ENCODE measurements at places on chromosomes 3 and 15.

- no peak for DNase-seq
Measured at GRCh38 chr3:105362021-105362665, 4.6 kb upstream of the ALCAM start.

DNA sequence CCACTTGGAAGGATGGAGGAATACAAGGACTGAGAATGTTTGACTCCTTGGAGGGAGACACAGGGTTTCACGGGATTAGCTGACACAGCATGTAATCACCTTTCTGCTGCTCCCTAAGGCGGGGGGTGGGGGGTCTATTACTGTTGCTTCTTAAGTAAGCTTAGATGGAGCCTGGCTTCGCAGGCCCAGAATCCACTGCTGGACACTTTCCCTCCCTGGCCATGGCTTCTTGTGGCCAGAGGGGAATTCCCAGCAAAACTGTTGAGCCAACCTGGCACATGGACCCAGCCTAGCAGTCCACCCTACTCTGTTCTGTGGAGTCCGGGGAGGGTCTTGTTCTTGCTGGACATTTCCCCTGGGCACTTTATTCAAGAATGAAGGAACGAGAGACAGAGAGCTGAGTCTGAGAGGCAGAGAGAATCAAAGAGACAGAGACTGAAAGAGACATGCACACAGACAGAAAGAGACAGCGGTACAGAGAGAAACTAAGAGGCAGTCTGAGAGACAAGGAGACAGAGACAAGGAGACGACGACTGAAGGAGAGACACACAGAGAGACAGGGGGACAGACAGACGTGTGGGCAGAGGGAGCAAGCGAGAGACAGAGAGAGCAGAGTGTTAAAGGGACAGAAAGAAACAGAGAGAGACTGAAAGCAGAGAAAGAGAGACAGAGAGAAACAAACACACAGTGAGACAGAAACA, 55.6 kb upstream of the DLG1 start:
- peak; percentile 31 for DNase-seq

DNA sequence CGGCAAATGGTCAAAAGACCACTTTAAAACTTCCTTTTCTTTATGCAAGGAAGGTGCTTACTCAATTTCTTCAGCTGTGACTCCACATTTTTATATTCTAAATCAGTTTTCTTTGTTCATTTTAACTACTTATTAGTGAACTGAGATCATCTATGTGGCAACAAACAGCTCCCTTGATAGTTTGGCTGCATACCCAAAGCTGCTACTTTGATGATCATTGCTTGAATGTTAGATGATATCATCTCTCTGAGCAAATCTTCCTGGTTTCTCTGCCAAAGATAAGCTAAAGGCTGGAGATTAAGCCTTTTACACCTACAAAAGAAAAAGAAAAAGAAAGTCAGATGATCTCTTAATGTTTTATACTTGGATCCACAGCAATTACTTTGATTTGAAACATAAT, 95.5 kb downstream of the DPH6 start:
- DNase-seq = no peak

- no peak for DNase-seq
Measured at GRCh38 chr3:182124187-182124586, 412.5 kb downstream of the SOX2 start.

GRCh38 chr15:49115062-49115461, 40.3 kb downstream of the COPS2 start:
- no peak for DNase-seq

- DNase-seq = no peak
Measured at GRCh38 chr3:122785231-122785630, 8.4 kb downstream of the HSPBAP1 start.

DNA sequence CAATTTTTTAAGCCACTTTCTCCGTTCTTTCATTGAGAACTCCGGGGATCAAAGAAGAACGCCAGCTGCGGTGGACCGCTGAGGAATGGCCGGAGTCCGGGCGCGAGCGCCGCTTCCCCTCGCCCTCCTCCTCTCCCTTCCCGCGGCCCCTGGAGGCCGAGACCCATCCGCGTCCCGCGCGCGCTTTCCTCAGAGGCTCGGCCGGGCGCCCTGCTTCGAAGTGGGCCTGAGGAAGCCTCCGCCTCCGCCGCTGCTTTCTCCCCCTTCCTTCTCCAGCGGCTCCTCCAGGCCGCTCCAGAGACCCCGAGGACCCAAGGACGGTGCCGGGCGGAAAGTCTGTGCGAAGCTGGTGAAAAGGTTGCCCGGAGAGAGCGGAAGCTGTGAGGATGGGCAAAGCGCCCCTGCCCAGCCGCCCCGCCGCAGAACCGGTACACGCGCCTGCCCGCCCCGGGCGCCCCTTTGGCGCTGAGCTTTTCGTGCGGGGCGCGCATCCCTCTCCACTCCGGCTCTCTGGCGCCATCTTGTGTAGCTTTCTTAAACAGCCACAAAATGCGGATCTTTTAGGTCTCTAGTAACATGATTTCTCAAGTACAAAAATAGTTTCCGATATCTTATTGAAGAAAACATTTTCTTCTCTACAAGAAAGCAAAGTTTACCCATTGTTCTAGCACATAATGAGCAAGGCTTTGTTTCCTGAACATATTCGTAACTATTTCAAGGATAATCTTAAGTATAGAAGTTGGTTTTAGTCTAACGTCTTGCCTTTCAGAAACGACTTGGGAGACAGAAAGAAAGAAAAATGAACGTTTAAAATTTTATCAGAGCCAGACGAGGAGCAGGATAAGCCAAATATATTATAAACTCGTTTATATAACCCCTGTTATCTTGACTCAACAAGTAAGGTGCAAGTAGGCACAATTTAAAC, 59.2 kb upstream of the FAM174B start:
- peak; percentile 99 for DNase-seq

DNA sequence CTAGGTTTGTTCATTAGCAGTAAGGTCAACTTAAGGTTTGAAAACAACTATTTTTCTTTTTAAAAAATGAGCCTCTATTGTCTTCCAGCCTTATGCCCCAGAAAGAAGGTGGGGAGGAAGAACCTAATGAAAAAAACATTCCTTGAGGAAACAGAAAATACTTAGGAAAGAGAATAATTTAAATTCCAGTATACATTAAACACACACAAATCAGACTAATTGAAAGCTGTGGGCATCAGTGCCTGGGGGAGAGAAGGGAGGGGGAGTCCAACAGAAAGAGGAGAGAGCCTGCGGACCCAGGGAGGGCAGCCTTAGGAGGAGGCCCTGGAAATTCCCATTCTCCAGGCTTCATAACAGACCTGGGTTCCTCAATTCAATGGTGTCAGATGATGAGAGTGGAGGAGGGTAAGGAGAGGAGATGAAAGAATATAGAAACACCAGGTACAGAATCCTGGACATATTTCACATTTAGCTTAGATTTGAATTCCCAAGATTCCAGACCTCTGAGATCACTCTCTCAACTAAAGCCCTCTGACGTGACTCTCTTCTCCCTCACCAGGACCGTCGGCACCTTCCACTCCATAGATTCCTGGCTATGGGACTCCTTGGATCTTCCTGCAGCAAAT, 320.5 kb upstream of the UMPS start:
- DNase-seq = no peak

DNA sequence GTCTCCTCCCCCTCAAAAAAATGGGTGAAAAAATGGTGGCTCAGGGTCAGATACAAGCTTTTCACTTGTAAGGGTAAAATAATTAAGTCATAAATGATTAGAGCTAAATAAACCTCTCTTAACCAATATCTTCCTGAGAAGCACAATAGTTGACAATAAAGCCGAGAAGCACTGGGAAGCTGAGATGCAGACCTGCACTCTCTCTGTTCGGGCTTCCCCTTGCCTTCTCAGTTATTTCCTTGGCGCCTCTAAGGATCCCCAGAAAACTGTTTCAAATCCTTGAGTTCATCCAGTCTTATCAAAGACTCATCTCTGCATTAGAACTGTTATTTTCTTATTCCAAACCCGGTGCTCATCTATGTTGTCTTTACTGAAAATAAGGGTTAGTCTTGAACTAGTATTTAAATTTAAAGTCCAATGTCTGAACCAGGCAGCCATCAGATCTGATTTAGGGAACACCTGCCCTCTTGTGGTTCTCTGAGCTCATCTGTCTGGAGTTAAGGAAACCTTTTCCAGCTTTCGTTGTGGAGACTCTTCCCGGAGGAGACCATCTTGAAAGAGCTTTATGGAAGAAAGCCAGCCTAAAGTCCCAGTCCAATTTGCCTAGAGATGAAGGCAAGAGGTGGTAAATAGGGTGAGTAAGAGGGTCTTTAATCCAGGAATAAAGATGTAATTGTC, 256.4 kb upstream of the MCTP2 start:
- no peak for DNase-seq

- DNase-seq = no peak
Measured at GRCh38 chr3:41740374-41740886, 221.5 kb downstream of the ULK4 start.

DNA sequence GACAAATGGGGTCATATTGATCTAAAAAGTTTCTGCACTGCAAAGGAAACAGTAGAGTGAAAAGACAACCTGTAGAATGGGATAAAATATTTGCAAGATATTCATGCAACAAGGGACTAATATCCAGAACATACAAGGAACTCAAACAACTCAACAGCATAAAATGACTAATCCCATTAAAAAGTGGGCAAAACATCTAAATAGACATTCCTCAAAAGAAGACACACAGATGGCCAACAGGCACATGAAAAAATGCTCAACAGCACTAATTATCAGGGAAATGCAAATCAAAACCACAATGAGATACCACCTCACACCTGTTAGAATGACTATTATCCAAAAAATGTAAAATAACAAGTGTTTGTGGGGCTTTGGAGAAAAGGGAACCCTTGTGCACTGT, 8.8 kb downstream of the SLC12A8 start:
- DNase-seq = no peak

- DNase-seq = no peak
Measured at GRCh38 chr15:77312523-77312922, 107.4 kb downstream of the PEAK1 start.

GRCh38 chr3:197125636-197126035, 96.0 kb upstream of the MELTF start:
- no peak for DNase-seq

DNA sequence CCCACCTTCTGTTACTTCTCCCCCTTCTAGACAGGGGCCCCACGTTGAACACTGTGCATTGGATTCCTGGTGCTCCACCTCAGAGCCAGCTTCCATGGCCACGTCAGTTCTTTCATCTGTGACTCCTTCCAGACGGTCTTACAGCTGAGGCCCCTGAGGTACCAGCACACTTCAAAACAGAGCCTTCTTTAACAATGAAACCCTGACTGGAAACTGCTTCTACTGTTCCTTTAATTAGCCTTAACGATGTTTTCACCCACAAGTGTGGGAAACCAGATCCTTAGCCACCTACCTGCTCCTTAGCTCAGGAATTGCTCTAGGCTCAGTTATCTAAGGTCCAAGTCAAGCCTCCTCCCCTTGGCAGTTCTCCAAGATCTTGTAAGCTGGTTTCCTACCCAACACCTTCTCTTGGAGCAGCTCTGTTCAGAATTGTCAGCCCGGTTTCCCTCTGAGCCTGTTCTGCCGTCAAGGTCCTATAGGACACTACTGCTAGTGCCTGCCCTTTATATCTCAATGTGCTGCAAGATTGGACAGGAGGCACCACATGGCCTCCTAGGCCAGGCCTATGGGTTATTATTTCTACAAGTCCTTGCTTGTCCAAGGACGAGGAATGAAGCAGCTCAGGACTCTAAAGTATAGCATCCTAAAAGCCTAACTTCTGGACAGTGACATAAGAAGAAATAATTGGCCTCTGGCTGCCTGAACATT, 80.7 kb downstream of the FMN1 start:
- no peak for DNase-seq

DNA sequence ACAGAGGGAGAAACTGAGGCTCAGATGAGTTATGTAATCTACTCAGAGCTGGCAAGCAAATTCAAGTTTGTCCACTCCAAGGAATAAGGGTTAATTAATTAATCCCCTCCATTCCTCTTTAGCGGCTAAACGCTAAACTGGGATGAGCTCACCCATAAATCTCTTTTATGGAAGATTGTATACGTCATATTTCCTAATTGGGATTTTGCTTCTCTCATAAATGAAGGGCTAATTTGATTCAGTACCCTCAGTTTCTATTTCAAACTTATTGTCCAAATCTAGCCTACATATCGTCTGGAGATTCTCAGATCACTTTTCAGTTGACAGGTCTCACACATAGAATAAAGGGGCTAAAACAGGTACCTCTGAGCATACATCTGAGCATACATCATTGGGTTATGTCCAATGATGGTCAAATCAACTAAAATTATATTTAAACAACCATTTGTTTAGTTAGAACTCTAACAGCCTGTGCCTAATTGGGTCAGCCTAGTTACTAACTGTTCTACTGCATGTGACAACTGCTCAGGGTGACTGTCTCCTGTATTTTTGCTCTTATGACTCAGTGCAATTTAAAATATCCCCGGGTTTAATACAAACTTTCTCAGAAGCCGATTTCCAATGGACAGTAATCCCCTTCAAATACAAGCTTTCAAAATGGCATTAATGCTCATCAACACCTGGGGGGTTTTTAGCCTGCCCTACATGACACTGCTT, 57.6 kb upstream of the PLXND1 start:
- DNase-seq = no peak

DNA sequence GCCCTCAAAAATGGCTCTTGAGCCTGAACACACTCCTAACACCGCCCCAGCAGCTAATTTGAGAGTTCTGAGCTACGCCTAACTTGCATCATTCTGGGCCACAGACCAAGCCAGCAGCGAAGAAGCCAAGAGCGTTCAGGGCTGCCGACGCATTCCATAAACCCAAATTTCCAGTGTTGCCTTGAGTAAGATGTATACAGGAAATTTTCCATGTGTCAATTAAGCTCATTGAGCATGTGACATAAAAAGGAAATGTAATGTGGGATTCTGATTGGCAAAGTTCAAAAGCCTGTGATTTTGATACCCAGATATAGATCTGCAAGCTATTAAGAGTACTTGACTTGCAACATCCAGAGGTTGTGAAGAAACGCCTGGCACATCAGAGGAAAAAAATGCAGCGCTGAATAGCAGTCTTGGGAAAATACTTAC, 148.6 kb upstream of the NR2F2 start:
- DNase-seq = no peak

- DNase-seq = no peak
Measured at GRCh38 chr3:71672340-71672739, 52.9 kb downstream of the EIF4E3 start.

DNA sequence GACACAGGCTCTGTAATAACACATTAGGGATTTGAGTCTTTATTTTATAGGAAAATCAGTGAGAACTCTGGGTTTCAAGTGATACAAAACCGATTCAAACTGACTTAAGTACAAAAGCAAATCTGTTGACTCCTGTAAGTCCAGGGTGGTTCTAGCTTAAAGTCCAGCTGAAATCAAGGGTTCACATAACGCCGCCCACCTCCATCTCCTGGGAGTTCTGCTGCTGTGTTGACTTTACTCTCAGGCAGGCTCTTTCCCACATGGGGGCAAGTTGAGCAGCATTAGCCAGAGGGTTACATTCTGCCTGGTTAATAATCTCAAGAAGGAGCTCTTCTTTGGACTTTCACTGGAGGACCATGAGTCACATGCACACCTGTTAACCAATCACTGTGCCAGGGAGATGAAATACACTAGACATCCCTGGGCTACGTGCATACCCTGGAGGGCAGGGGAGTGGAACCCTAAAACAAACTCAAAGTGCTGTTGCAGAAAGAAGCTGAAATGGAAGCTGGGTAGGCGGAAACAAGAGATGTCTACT, 9.7 kb upstream of the RNF7 start:
- DNase-seq = no peak

DNA sequence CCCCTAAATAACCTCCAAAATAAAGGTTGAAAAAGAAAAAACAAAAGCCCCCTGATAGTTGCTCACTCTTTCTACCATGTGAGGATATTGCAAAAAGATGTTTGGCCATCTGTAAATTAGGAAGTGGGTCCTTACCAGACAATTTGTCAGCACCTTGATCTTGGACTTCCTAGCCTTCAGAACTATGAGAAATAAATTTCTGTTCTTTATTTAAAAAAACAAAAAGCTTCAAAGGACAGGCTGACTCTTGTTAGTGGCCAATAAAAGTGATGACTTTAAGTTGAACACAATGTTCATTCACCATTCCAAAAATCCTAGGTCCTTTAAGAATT, 103.5 kb downstream of the CBLB start:
- no peak for DNase-seq
